ENCODE measurements at places on chromosomes 13 and 19. TPM values are rescaled to one million over a fixed set of nuclear protein-coding genes. Genes with fewer than 3 reads are reported as not detected.

Gene SMIM24
- polyA plus RNA-seq: not detected

Gene TBXA2R
- polyA plus RNA-seq: 9.0 TPM

Gene LPAR6
- polyA plus RNA-seq: 59.8 TPM

Gene SLITRK5
- not detected for polyA plus RNA-seq

Gene KLK15
- not detected for polyA plus RNA-seq

Gene MATK
- polyA plus RNA-seq: 13.0 TPM

Gene DCT
- not detected for polyA plus RNA-seq

Gene ZNF726
- 2.5 TPM for polyA plus RNA-seq

Gene SOHLH2
- not detected for polyA plus RNA-seq

Gene ZNF497
- polyA plus RNA-seq: 2.9 TPM

Gene NOVA2
- polyA plus RNA-seq: not detected

Gene MEF2B
- 0.27 TPM for polyA plus RNA-seq

Gene ZNF665
- polyA plus RNA-seq: 12.2 TPM

Gene CEACAM7
- not detected for polyA plus RNA-seq

Measured in naive thymus-derived CD4-positive, alpha-beta T cell (primary cell).